Right renal pelvis (tissue), 4 donors: ENCODE measurements at places on chromosomes 2 and 18. TPM values are rescaled to one million over a fixed set of nuclear protein-coding genes. Genes with fewer than 3 reads are reported as not detected.

LBX2 gene
- 4.0 TPM for polyA plus RNA-seq

- peak; percentile 27 for DNase-seq
These were observed 669 bp upstream of the PIKFYVE start for GRCh38 chr2:208265371-208265800.

DNA sequence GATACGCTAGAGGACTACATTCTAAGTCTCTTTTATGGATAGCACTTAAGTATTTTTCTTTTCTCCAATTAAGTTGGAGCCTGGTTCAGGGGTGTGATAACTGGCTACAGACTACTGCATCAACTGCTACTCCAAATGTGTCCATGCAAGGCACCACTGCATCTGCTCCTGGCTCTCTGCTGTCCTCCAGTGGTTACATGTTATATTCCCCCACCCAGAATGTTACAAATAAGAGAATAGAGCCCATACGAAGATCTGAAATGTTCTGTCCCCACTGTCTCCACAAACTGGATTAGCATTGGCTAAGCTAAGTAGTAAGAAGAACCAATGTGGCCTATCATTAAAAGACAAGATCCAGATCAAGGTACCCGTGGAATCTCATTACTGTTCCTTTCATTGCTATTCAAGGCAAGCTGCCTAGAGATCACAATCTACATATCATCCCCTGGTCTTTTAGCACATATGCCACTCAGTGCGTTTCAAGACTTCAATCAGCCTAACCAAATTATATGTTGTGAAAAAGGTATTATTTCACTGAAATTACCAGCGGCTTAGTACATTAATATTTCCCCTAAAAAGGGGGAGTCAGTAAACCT lies 308.3 kb upstream of the SLC8A1 start:
- no peak for DNase-seq

SERPINB2 gene
- polyA plus RNA-seq = 0.19 TPM

- DNase-seq = no peak
These were observed 69.8 kb upstream of the GALNT3 start for GRCh38 chr2:165863810-165864261.

DNA sequence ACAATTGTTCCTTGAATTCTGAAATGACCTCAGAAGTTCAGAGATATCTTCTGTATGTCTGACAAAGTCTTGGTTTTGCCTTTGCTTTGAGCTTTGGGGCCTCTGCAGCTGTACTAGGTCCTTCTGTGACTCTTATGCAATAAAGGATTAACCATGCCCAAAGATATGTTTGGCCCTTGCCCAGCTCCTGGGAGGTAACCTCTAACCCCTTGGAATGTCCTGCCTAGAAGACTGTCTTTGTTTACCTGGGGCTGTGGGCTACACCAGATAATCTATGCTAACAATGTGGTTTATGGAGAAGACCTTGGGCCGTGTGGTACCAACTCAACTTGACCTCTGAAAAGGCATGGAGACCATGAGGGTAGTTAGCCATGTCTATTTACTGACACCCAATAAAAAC lies 140.9 kb upstream of the CAPN13 start:
- DNase-seq = no peak

GRCh38 chr2:25698752-25699151 lies 25.4 kb upstream of the DTNB start:
- DNase-seq = no peak

ASPRV1 gene
- polyA plus RNA-seq = 3.9 TPM

- no peak for DNase-seq
These were observed 191.2 kb upstream of the TPO start for GRCh38 chr2:1222056-1222455.

DNA sequence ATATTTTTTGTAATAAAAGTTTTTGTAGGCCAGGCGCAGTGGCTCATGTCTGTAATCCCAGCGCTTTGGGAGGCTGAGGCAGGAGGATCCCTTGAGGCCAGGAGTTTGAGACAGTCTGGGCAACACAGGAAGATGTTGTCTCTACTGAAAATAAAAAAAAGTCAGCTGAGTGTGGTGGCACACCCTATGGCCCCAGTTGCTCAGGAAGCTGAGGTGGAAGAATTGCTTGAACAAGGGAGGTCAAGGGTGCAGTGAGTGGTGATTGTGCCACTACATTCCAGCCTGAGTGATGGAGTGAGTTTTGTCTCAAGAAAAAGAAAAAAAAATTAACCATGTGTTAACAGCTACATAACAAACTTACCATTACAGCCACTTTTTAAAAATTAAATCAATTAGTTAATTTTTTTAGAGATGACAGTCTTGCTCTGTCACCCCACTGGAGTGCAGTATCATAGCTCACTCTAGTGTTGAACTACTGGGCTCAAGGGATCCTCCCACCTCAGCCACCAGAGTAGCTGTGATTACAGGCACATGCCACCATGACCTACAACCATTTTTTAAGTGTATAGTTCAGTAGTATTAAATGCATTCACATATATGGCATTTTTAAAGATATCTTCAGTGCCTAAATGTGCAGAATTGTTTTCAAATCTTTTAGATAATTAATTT lies 67.2 kb upstream of the ACYP2 start:
- no peak for DNase-seq

GRCh38 chr2:158144914-158145625 lies 43.4 kb downstream of the UPP2 start:
- no peak for DNase-seq

GRCh38 chr18:34224423-34225217 lies at the start of gene NOL4:
Gene NOL4 (minus strand): TSS chr18:34224913. CDS start chr18:34223253, 1,660 bp downstream.
- DNase-seq = peak; percentile 39

DNA sequence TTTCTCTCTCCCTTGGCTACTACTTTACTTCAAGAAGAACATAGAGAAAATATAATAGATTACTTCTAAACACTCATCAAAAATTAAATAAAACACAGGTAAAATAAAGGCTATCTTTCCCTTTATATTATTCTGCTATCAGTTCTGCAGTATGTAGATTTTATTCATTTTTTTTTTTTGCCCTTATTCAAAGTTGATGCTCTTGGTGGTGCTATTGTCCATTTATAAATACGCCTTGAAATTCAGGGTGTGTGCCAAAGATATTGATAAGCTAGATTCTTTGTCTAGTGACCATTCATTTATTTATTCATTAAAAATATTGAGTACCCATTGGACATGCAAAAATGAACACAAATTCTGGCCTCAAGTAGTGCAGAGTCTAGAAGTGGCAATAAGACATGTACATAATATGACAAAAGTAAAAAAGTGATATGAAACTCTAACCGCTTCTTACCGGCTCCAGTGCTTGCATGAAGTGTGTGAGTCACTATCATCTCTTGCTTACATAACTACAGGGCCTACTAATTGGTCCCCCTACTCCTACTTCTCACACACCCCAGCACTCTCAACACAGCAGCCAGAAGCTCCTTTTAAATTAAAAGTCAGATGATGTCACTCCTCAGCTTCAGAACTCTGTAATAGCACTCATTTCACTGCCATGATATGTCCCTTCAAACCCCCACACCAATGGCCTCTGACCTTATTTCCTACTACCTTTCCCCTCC lies 208.3 kb upstream of the FANCL start:
- no peak for DNase-seq

MRPS9 gene
- 59.4 TPM for polyA plus RNA-seq

GRCh38 chr2:133652398-133652797 lies 84.1 kb upstream of the NCKAP5 start:
- no peak for DNase-seq

- no peak for DNase-seq
These were observed 32.9 kb downstream of the ITGB6 start for GRCh38 chr2:160167089-160167740.

DNA sequence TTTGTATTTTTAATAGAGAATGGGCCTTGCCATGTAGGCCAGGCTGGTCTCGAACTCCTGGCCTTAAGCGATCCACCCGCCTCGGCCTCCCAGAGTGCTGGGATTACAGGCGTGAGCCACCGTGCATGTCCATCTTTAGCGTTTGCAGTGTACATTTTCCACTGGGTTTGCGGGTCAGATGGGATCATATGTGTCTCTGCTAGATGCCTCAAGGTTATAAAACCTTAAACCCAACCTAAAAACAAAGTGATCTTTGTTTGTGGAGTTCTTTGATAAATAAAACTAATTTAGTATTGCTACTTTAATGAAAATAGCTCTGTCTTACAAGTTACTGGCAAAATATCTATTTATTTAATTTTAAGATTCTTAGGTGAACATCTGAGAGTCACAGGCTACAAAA lies 13.1 kb upstream of the ALPG start:
- no peak for DNase-seq

SPDYA gene
- 2.2 TPM for polyA plus RNA-seq

GALNT13 gene
- 2.4 TPM for polyA plus RNA-seq

VWA3B gene
- 0.36 TPM for polyA plus RNA-seq

BUB1 gene
- 23.7 TPM for polyA plus RNA-seq

GRCh38 chr18:40108596-40108995 lies 1846.4 kb upstream of the PIK3C3 start:
- peak; percentile 31 for DNase-seq

- no peak for DNase-seq
These were observed 981.4 kb downstream of the TMEM182 start for GRCh38 chr2:103743195-103743594.

IKZF2 gene
- 7.8 TPM for polyA plus RNA-seq

DNA sequence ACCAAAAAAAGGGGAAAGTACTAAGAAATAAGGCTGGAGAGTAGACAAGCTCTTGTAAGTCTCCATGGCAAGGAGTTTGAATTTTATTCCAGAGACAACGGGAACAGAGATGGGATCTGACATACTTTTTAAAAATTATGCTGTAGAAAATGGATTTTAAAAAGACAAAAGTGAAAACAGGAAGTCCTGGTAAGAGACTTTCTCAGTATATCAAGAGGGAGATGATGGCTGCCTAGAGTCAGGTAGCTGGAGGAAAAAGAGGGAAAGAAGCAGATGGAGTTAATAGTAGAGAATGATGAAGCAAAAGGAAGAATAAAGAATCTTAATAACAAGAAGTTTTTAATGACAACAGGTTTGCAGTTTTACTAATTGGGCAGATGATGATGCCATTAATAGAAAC lies 168.1 kb downstream of the SRBD1 start:
- no peak for DNase-seq

DNA sequence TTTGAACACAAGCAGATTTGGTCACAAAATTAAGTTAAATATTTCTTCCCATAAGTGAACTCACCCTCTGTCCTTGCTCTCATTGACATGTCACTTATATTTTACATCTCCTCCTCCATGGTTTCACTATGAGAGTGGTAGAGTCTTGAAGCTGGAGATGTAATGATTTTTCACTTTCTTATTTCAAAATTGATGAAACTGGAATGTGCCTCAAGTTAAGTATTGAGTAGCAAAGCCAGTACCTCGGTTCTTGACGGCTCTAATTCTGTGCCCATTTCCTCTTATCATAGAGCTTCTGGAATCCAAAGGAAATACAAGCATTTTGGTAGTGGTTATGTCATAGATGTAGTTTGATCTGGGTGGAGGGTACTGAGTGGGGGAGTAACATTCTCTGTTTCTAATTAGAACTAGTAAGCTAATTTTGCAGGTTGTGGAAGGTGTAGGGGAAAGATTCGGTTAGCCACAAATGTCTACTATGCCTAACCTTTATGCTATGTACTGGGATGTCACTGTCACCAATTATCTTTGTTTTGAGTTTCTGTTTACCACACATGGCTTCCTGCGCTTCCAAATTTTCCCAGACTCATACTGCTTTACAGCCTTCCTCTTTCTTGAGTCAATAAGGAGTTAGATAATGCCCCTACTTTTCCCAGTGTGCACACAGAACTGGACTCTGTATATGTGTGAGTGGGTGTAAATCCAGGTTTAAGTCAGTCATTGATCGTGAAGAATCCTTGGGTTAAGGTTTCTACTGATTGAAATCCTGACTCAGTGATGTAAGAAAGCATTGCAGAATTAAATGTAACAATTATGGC lies 96.8 kb downstream of the DIS3L2 start:
- no peak for DNase-seq

MLPH gene
- polyA plus RNA-seq = 1.9 TPM

- no peak for DNase-seq
These were observed 8.0 kb downstream of the FASTKD1 start for GRCh38 chr2:169565686-169566085.

DNA sequence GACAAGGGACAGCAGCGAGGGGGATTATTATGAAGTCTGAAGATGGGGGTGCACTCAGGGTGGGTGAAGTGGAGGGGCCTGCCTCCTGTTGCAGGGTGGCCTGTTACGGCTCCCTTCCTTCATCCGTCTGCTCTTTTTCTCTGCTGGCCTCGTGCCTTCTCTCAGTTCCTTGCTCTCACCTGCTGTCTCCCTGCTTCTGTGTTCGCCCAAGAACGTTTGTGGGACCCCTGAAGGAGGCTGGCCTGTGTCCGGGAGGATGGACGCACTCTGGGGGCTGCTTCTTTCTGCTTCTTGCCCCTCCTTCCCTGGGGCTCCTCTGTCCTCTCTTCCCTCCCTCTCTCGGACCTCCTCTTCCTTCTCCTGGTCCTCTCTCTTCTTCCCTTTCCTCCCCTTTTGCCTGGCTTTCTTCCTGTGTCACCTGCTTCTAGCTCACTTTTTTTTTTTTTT lies 13.8 kb downstream of the MROH2A start:
- DNase-seq = no peak

DNA sequence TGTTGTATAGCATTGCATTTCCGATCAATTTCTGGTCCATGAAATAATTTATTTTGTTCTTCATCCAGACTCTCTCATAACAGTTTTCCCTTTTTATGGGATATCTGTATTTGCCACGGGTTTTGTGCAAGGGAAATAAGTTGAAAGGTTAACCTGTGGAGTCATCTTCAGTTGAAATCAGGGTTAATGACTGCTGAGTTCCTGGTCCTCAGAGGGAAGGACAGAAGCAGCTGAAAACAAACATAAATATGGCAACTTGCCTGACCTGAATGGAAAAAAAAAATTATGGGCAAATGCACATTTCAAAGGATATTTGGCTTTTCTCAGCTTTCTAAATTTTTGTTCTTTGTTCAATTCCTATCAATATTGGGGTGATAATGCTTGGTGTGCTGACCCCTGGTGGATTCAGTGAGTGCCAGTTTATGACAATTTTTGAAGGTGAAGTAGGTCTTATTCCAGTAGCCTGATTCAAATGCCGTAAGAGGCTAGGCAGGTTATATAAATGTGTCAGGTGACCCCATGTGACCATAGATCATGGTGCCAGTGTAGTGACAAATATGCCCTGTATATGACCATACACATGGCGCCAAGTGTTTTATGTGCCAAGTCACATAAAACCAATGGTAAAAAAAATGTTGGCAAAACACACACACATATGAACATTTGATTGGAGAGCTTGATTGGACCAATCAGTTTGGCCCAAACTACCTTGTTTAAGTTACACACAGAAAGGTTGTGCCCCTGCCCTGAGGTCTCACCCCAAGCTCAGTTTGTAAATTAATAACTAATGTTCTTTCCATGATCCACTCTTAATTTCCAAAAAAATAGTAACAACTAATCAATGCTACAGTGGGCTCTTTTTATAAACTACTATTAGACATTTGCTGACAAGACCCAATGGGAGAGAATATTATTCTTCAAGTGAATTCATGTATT lies 47.6 kb upstream of the FAM124B start:
- DNase-seq = no peak

DNA sequence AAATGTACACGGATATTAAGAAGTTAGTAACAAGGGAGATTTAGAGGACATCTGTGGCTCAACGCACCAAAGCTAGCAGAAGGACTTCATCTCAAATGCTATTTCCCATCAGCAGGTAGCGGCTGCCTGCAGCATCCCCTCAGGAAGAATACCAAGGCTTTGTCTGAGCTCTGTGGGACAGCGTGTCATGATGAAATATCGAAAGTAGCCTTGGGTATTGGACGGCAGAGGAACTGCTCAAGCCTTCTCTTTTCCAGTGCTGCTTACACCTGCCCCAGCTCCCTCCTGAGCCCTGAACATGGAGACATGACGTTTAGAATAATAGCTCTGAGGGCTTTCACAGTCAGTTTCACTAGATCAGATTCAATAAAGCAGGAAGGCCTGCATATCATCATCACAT lies 241.6 kb downstream of the SUCLG1 start:
- no peak for DNase-seq

CTNNA2 gene
- polyA plus RNA-seq = 4.3 TPM

EMILIN2 gene
- polyA plus RNA-seq = 15.5 TPM
